Lung (tissue), 17 donors: ENCODE measurements at places on chromosomes 3 and 15. TPM values are rescaled to one million over a fixed set of nuclear protein-coding genes. Genes with fewer than 3 reads are reported as not detected.

GRCh38 chr15:70875001-70875782 lies 17.0 kb downstream of the THAP10 start:
- H3K36me3 ChIP-seq, result no peaks in the 10 kb centered on the region
- H3K27me3 ChIP-seq, result no peaks in the 10 kb centered on the region
- H3K4me3 ChIP-seq, result no peak overlapping the region
- no peak overlapping the region for H3K27ac ChIP-seq
- peak; percentile 74 for DNase-seq

DNA sequence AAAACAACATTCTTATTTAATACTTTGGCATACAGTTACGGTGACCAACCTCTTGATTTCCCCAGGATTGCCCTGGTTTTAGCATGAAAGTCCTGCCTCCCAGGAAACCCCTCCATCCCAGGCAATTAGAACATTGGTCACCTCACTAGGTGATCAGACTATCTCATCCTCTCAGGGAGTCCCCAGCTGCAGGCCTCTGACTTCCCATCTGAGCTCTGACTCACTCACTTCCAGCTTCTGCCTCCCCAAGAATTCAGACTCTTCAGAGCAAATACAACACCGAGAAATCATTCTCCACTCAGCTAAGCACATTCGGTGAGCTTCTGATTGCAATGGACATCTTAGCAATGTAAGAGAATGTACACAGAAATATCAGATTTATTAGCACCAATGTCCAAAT lies 92.4 kb upstream of the HES1 start:
- DNase-seq, result no peak
- no peak overlapping the region for H3K27ac ChIP-seq
- no peaks in the 10 kb centered on the region for H3K4me1 ChIP-seq
- H3K36me3 ChIP-seq, result no peaks in the 10 kb centered on the region

DNA sequence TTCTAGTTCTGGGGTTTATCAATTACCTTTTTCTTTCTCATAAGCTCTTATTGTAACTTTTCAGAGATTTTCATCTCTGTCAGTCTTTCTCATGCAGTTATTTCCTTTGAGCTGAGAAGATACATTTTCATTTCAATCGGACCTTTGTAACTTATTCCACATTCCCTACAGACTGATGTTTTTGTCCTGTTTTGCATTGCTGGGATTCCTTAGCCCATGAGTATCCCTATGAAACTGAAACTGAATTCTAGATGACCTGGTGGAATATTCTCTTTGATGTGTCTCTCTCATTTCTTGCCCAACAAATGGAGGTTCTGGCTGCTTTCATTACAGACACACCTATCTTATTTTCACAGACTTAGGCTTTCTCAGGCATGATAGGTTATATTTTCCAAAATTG lies 10.5 kb upstream of the EPHA6 start:
- H3K4me1 ChIP-seq, result no peaks in the 10 kb centered on the region
- H3K27me3 ChIP-seq, result no peaks in the 10 kb centered on the region
- no peak overlapping the region for H3K27ac ChIP-seq
- no peak for DNase-seq
- no peak overlapping the region for H3K4me3 ChIP-seq

Gene ISG20
- total RNA-seq, result 35.6 TPM

GRCh38 chr3:66050821-66051220 lies 12.1 kb upstream of the MAGI1 start:
- H3K4me3 ChIP-seq, result no peak overlapping the region
- peaks cover 17% of the 10 kb centered on the region for H3K4me1 ChIP-seq
- H3K36me3 ChIP-seq, result no peaks in the 10 kb centered on the region

- no peaks in the 10 kb centered on the region for H3K27me3 ChIP-seq
- H3K4me1 ChIP-seq, result no peaks in the 10 kb centered on the region
- no peak overlapping the region for H3K27ac ChIP-seq
- DNase-seq, result no peak
These were observed 36.4 kb upstream of the PRR23E start for GRCh38 chr3:127156338-127157050.

Gene SLC15A2
- total RNA-seq, result 48.2 TPM

Gene ZNF385D
- 30.9 TPM for total RNA-seq

GRCh38 chr3:177810162-177810623 lies 612.9 kb upstream of the TBL1XR1 start:
- H3K36me3 ChIP-seq, result no peaks in the 10 kb centered on the region
- no peaks in the 10 kb centered on the region for H3K4me1 ChIP-seq
- DNase-seq, result peak; percentile 89
- H3K4me3 ChIP-seq, result no peak overlapping the region
- H3K27me3 ChIP-seq, result no peaks in the 10 kb centered on the region

Gene CTXN2
- not detected for total RNA-seq

DNA sequence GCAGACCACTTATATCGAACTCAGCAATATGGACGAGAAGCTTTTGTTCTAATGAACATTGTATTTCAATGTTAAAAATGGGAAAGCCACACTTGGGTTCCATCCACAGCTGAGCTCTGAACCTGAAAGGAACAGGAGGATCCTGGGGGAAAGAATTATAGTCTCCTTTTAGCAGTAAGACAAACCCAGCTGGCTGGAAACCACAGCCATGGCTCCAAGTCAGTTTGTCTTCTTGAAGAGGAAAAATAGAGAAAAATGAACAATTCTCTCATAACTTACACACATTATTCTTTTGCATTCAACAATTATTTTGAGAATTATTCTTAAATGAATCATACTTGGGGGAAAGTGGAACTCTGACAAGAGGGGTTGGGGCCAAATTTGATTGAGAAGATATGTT lies 149.2 kb upstream of the VEPH1 start:
- H3K4me3 ChIP-seq, result no peak overlapping the region
- H3K27me3 ChIP-seq, result no peaks in the 10 kb centered on the region
- DNase-seq, result no peak
- H3K36me3 ChIP-seq, result no peaks in the 10 kb centered on the region

- peak; percentile 27 for DNase-seq
- peaks cover 6% of the 10 kb centered on the region for H3K27me3 ChIP-seq
- H3K36me3 ChIP-seq, result no peaks in the 10 kb centered on the region
- peak overlapping the region; percentile 53 for H3K4me3 ChIP-seq
These were observed 452 bp downstream of the TMEM158 start for GRCh38 chr3:45225465-45226205.

DNA sequence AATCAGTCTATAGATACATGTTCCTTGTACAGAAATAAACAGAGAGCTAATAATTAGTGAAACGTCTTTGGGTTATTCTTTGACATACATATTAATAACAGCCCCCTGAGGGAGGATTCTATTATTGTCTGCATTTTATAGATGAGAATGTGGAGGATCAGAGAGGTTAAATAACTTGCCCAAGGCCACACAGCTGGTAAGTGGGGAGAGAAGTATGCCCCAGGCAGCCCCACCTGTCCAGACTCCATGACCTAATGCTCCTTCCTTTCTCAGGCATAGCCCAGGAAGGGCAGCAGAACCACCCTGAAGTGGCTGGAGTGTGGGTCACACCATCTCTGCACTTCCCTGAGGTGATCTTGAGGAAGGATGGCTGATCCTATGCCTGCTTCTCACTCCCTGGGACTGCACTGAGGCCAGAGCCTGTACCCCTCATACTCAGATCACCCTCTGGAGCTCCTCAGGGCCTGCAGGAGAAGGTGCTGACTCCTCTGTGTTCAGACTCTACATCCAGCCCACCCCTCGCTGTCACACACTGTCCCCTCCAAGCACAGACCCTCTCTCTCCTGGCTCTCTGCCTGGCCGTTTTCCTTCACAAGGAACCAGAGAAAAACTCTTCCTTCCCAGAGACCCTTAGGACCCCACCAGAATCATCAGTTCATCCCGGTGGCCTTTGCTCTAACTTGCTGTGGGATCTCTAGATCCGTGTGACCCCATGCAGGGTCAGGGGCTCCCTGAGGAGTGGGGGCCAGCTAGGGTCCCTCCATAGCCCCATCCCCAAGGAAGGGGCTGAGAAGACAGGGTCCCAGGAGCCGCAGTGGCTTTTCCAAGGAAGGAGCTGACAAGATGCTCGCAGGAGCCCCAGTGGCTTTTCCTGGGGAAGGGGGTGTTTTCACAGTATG lies 4.4 kb upstream of the HHATL start:
- no peak for DNase-seq
- H3K4me3 ChIP-seq, result no peak overlapping the region
- no peaks in the 10 kb centered on the region for H3K27me3 ChIP-seq
- H3K36me3 ChIP-seq, result no peaks in the 10 kb centered on the region
- H3K4me1 ChIP-seq, result no peaks in the 10 kb centered on the region

Gene GOLGA6D
- total RNA-seq, result 0.12 TPM

Gene TRPM7
- 29.6 TPM for total RNA-seq

Gene PCBP4
- 37.7 TPM for total RNA-seq

DNA sequence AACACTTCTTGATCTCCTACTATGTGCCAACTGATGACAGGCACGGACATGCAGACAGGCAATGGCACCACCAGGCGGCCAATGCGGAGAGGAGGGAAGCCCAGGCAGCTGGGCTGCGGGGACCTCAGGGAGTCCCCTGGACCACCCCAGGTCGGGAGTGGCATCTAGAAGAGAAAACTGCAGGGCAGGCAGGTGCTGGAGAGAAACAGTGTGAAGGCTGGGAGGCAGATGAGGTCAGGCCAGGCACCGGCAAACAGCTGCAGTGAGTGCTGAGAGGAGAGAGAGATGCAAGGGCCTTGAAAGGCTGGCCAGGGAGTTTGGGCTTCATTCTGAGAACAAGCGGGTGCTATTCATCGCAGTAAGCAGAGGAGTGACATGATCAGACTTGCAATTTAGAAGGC lies 29.1 kb downstream of the SLC6A1 start:
- H3K36me3 ChIP-seq, result no peaks in the 10 kb centered on the region
- no peaks in the 10 kb centered on the region for H3K4me1 ChIP-seq
- no peaks in the 10 kb centered on the region for H3K27me3 ChIP-seq
- no peak for DNase-seq
- no peak overlapping the region for H3K27ac ChIP-seq

GRCh38 chr15:80188251-80188650 lies 35.5 kb downstream of the FAH start:
- no peak overlapping the region for H3K4me3 ChIP-seq
- no peaks in the 10 kb centered on the region for H3K27me3 ChIP-seq
- H3K36me3 ChIP-seq, result peaks cover 24% of the 10 kb centered on the region

GRCh38 chr3:134060561-134061385 lies 31.0 kb upstream of the SLCO2A1 start:
- no peak overlapping the region for H3K4me3 ChIP-seq
- no peaks in the 10 kb centered on the region for H3K27me3 ChIP-seq
- peaks cover 12% of the 10 kb centered on the region for H3K4me1 ChIP-seq
- H3K36me3 ChIP-seq, result no peaks in the 10 kb centered on the region

GRCh38 chr3:45153658-45154437 lies 7.7 kb upstream of the CDCP1 start:
- H3K27me3 ChIP-seq, result no peaks in the 10 kb centered on the region
- no peaks in the 10 kb centered on the region for H3K4me1 ChIP-seq
- no peak overlapping the region for H3K4me3 ChIP-seq
- no peak overlapping the region for H3K27ac ChIP-seq

DNA sequence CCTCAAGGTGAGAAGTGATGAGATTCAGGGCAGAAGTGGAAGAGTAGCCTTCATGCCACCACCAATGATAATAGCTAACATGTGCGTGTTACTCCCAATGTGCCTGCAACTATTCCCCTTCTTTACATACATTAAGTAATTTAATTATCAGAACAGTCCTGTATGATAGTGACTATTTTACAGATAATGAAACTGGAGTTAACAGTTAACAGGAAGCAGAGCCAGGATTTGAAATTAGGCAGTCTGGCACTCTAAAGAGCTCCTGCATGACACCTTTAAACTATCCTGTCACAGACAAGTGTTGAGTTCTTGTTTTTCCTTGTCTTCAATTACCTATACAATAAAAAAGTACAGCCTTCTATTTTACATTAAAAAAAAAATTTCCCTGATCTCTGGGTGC lies 148.8 kb downstream of the LEKR1 start:
- no peak for DNase-seq
- H3K4me3 ChIP-seq, result no peak overlapping the region
- no peaks in the 10 kb centered on the region for H3K27me3 ChIP-seq

DNA sequence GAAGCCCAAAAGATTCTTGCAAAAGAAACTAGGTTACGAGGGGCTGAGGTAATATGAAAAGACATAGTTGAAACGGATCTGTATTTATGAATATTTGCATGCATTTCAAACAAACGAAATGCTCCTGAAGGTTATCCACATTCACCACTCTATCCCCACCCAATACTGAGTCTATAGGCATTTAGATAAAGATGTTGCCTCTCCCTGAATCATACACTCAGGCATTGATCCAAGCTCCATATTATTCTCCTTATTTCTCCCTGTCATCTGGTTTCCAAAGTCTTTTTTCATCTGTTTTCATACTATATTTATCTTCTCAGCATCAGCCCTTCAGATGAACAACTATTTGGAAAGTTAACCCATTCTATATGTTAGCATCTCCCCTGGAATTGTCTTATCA lies 492.5 kb upstream of the TGFBR2 start:
- H3K27me3 ChIP-seq, result no peaks in the 10 kb centered on the region
- no peak for DNase-seq
- peaks cover 7% of the 10 kb centered on the region for H3K4me1 ChIP-seq
- no peak overlapping the region for H3K27ac ChIP-seq

Gene PEX5L
- 0.15 TPM for total RNA-seq
